Caco-2 (cell line): ENCODE measurements at places on chromosomes 11 and 22.

DNA sequence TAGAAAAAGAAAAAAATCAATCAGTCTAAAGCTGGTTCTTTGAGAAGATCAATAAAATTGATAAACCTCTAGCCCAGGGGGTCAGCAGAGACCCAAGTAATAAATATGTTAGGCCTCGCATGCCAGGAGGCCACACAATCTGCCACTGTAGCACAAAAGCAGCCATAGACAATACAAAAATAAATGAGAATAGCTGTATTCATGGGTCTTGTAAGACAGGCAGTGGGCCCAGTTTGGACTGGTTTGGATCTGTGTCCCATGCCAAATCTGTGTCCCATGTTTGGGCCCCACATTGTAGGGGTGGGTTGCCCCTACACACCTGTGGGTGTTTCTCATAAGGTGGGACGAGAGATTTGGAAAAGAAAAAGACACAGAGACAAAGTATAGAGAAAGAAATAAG, 6.6 kb upstream of the PLAAT4 start:
- no peak for DNase-seq

- DNase-seq = peak; percentile 78
Measured at GRCh38 chr11:5123802-5124521, 14.2 kb downstream of the OR52A5 start.

- no peak for DNase-seq
Measured at GRCh38 chr11:59545179-59546020, 34.1 kb downstream of the OR4D9 start.

DNA sequence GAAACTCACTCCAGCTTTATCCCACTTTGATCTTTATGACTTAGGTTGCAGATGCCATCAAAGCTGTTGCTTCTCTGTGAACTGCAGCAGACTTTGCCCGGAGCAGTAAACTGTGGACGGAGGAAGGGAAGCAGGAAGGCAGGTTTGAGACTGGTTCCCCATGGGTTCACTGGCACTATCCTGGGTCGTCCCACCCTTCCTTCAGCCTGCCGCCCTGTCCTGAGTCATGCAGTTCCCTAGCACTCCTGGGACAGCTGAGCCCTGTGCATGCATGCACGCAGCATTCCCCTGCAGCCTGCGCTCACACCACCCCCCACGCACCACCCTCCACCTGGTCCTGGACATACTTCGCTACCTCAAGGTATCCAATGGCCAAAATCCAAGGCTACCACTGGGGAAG, 23.5 kb upstream of the P2RY2 start:
- DNase-seq = peak; percentile 95

GRCh38 chr11:46492532-46492931, 101.0 kb upstream of the CHRM4 start:
- DNase-seq = no peak

GRCh38 chr11:118876286-118876685, 7.4 kb upstream of the CXCR5 start:
- DNase-seq = no peak

GRCh38 chr22:33492210-33492651, 428.0 kb downstream of the LARGE1 start:
- peak; percentile 41 for DNase-seq

GRCh38 chr22:39259666-39260065, 14.9 kb upstream of the PDGFB start:
- no peak for DNase-seq

- DNase-seq = no peak
Measured at GRCh38 chr11:79026803-79027445, 413.9 kb downstream of the TENM4 start.

- peak; percentile 58 for DNase-seq
Measured at GRCh38 chr11:83521647-83522596, 235.8 kb upstream of the CCDC90B start.

DNA sequence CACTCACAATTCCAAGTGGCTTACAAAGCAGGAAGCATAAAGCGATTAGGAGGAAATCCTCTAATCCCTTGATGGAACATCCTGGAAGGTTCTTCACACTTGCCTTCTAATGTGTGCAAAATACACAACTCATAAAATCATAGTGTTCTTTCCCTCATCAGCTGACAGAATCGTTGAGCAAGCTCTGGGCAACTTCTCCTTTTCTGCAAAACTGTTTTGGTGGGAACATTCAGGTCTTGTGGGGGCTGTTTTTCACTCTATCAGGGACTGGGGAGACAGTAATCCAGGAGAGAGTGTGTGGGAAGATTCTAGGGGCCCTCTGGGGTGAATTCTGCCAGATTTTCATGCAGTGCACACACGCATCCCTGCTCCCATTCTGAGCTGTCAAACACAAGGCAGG, 53.2 kb downstream of the IRAG1 start:
- DNase-seq = no peak
